ENCODE measurements at places on chromosomes 2 and 18.

GRCh38 chr2:240431661-240432424 lies 3.6 kb upstream of the GPC1 start:
- no peak for DNase-seq

- peak; percentile 79 for DNase-seq
Observed at GRCh38 chr18:9516437-9517064, 41.2 kb downstream of the RALBP1 start.

DNA sequence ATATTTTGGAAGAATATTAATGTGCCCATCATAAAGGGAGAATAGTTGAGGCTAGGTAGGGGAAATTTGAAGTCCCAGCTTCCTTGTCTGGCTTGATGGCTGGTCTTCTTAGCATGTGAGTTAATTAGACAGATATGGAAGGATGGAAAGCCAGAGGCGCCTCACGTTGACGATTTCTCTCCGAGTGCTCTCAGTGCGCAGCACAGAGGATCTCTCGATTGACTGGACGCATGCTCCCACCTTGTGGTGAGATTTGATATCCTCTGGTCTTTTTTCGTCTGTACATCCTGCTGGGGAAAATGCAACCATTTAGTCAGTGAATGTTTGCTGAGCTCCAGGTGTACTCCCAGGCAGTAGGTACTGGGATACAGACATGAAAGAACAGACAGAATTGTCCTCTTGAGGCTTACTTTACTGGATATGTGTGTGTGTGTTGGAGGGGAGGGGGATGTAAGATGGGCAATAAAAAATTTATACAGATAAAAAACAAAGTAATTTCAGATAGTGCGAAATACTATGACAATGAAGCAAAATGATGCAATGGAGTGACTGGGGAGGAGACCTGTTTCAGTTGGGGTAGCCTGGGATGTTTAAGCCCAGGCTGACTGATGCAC lies 66.9 kb upstream of the ZNG1B start:
- DNase-seq = peak; percentile 92

DNA sequence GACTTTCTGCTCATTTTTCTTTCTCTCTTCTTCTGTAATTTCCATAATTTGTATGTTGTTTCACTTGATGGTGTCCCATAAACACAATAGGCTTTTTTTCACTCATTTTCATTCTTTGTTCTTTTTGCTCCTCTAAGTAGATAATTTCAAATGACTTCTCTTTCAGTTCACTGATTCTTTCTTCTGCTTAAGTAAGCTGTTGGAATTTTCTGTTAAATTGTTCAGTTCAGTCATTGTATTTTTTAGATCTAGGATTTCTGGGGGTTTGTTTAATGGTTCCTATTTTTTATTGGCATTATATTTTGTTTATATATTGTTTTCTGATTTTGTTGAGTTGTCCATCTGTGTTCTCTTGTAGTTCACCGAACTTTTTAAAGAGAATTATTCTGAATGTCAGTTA lies 19.5 kb downstream of the SP140L start:
- DNase-seq = no peak

GRCh38 chr2:36911012-36911411 lies 55.3 kb downstream of the STRN start:
- no peak for DNase-seq

- peak; percentile 42 for DNase-seq
Observed at GRCh38 chr18:23689616-23690504, 607 bp downstream of the LAMA3 start.

DNA sequence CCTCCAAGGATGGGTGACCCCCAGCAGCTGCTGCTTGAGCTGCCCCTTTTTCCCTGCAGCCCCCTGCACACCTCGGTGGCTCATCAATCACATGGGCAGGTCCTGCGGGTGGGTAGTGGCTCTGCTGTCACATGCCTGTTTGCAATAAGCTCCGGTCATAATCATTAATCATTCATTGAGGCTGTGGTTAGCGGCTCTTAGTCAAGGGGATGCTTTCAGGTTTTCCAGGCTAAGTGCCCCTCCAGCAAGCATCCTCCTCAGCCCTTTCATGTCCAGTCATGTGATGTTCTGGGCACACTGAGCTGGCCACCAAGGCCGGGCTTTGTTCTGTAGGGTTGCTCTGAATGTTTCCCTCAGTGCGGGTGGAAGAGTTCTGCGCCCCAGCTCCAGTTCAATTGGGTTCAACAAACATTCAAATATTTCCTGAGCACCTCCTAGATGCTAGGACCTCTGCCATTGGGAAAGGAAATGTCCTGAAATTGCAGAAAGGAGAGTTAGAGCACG lies 96.4 kb upstream of the LDAH start:
- no peak for DNase-seq

- DNase-seq = peak; percentile 87
Observed at GRCh38 chr2:15169326-15170069, 391.6 kb downstream of the NBAS start.

- DNase-seq = no peak
Observed at GRCh38 chr2:145710303-145710702, 1190.4 kb upstream of the ZEB2 start.

DNA sequence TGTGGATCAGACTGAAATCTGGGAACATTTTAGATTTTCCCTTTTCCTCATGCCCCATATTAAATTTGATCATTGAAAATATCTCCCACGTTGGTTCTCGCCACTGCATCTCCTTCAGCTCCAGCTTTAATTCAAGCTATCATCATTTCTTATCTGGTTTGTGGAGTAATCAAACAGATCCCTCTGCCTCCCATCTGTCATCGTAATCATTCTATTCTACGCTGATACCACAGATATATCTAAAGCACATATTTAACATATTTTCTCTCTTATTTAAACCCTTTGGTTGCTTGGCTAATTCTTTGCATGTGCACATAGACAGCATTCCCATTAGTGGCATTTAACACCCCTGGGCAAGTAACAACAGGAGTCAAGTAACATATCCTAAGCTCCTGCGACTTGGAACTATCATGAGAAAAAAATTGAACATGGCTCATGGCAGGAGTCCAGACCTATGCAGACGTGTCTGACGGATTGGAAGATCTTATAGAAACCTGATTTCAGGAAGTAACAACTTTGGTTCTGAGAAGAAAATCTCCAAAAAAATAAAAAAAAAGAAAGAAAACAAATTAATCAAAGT lies 158.8 kb upstream of the KYNU start:
- DNase-seq = no peak

DNA sequence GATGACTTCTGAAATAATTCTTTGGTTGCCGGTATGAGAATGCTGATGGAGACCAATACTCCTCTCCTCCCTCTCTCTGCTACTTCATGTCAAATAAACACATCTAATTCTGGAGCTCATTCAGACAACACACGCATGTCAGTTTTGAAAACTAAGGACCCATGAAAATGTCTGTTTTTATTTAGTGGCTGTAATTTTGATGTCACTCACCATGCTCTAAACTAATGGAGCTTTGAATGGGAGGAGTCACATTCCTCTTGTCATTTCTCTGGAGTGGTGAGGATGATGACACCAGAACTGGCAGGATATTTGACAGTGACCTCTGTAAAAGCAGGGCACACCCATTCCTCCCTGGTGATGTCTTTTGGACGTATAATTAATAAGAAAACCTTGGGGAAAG lies 163.0 kb downstream of the PHLPP1 start:
- no peak for DNase-seq

- no peak for DNase-seq
Observed at GRCh38 chr2:35857498-35857897, 498.1 kb upstream of the CRIM1 start.

All from PC-3 (cell line).